H54 (cell line): ENCODE measurements at places on chromosomes 6 and 20.

DNA sequence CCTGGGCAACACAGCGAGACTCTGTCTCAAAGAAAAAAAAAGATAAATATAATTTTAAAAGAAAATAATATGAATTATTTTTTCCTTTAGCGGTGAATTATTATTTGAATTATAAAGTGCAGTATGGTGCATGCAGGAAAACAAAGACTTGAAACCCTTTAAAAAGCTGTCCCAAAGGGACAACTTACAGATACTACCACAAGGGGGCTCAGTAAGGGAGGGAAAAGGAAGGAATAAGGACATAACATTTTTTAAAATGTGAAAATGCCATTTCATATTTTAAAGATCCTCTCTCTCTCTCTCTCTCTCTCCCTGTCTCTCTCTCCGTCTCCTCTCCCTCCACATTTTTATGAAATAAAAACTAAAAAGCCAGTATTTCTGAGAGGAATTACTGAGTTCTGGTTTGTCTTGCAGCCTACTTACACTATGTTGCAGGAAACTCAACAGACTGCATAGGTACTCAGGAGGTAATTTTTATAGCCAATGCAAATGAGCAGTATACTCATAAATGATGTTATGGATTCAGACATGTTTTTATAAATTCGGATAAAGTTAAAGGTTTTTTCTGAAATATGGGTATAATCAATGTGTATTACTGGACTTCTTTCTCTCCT is 455.0 kb upstream of the GJE1 start:
- DNase-seq, result no peak

- no peak for DNase-seq
Measured at GRCh38 chr20:59643615-59644061, 39.3 kb downstream of the PHACTR3 start.

DNA sequence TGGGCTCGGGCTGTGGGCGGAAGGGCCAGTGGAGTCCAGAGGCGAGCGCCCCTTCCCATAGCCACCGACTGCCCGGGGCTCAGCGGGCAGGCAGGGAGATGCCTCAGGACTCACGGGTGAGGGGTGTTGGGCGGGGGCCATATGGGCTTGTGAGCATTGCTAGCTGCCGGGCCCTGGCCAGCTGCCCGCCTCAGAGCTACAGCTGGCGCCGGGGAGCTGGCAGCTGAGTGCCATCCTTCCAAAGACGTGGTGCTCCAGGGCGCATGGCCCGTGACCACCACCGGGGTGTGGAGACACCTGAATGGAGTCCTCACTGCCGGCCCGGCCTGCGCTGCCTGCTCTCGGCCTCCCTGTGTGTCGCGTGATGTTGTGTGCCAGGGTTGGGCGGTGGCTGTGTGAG is 10.6 kb upstream of the RBBP8NL start:
- no peak for DNase-seq

DNA sequence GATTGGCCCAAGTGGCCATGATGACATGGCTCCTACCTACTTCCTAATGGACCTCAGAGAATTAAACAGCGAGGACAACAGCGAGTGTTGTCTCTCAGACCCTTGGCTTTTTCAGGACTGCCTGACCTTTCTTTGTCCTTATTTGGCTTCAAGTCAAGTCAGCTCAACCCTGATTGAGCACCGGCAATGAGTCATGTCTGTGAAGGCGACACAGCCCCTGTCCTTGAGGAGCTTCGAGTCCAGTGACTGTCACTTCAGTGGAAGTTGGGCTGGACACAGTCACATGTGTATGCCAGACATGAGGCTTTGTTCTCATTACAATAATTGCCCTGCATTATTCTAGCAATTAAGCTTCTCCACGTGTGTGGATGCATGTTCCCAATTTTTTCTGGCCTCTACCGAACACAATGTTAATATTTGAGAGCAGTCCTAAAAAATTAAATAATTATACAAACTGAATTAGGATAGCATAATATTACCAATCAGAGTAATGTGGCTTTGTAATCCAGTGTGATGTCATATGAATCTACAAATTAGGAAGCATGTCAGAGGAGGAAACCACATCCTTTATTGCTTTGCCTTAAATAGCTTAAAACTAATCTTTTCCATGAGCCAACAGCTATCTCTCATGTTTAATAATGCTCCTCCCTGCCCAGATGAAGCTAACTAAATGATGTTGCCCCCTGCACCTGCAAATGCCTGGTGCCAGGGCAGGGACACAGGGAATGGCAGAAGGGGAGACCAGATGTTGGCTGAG is 178.6 kb downstream of the CDH26 start:
- no peak for DNase-seq

GRCh38 chr6:107968081-107968480 is 10.1 kb upstream of the SEC63 start:
- DNase-seq, result no peak

- DNase-seq, result no peak
Measured at GRCh38 chr6:74113901-74114300, 417.9 kb downstream of the CD109 start.

DNA sequence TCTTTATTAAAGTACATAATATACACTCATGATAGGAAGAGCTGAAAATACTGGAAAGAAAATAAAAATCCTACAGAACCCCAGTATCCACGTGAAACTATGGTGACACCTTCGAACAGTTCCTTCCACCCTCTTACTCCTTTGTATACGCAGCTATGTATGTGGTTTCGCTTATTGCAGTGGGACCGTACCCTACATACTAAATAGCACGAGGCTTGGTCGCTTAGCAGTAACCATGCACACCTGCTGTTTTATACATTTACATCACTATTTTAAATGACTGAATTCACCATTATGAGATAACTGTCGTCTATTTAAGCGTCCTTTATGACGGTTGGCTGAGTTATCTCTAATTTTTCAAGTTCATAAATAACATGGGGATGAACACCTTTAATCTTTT is 400.1 kb downstream of the CDH4 start:
- DNase-seq, result no peak

DNA sequence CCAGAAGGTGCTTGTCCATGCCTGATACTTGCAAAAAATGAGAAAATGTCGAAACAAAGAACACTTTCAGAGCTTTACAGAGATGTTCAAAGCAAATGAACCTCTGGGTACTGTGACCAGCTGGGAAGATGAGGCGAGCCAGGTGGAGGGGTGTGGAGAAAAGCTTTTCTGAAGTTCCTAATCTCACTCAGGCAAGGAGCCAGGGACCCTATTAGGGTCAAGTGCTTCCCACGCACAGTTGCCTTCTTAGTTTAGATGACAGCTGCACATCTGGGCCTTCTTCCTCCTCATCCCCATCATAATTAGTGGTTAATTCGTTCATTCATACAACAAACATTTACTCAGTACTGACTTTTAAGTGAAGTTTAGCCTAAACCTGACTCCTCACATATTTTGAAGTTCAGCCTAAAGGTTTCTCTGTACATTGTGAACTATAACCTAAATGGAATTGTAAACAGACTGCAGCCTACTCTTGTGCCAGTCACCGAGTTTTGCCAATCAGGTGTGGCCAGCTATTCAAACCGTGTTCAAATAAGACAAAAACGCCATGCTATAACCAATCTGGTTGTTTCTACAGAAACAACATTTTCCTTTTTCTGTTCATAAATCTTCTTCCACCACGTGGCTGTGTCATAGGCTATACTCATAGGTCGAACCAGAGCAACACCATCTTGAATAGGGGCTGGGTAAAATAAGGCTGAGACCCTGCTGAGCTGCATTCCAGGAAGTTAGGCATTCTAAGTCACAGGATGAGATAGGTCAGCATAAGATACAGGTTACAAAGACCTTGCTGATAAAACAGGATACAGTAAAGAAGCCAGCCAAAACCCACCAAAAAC is 19.3 kb upstream of the AHCY start:
- no peak for DNase-seq

DNA sequence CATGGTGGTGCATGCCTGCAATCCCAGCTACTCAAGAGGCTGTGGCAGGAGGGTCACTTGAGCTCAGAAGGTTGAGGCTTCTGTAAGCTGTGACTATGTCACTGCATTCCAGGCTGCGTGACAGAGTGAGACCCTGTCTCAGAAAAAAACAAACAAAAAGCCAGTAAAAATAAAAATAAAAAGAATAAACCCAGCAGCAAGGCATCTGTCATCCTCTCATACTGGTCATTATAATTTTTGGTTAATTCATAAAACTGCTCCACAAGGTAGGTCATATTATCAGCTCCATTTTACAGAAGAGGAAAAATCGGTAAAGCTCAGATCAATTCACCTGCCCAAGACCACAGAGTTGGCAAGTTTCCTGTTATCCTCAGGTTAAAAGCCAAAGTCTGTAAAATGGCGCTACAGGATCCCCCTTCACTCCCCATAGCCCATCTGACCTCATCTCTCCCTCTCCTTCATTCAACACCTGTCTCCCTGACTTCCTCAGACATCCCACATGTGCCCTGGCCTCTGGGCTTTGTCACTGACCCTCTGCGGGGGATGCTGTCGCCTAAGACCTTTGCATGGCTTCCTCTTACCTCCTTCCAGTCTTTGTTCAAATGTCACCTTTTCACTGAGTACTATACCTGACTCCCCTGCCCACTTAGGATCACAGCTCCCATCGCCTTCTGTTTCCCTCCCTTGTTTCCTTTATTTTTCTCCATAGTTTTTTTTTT is 213.2 kb upstream of the ZNF217 start:
- no peak for DNase-seq

- no peak for DNase-seq
Measured at GRCh38 chr6:108728826-108729225, 119.4 kb upstream of the ARMC2 start.

DNA sequence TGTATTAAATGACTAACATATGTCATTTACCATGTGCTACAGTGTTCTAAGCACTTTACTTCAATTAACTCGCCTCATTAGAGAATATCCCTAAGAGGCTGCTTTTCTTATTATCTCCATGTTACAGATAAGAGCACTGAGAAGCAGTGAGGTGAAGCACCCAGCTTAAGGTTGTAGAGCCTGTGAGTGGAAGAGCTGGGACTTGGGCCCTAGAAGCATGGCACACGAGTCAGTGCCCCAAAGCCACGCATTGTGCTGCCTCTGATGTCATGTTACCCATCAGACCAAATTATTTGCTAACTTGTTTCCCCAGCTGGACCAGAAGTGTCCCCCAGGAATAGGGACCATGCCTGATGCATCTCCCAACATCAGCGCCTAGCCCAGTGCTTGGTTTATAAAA is 34.1 kb downstream of the POFUT1 start:
- no peak for DNase-seq

DNA sequence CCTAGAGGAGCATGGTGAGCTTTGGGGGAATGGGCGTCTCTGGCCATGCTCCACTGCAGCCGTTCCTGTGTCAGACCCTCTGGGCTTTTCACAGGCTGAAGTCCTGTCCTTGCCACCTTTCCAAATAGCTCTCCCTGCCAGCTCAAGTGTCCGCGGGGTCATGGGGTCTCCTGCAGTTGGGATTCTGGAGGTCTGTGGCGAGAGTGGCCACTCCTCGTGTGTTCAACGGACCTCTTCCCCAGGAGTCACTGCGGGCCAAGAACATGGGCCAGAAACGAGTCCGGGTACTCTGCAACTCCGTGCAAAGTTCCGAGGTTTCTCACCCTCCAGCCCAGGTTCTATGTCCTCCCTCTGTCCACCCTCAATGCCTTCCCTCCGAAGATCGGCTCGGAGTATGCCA is 4.7 kb downstream of the OR2B3 start:
- no peak for DNase-seq

GRCh38 chr6:108210556-108210955 is 44.7 kb downstream of the NR2E1 start:
- DNase-seq, result no peak

DNA sequence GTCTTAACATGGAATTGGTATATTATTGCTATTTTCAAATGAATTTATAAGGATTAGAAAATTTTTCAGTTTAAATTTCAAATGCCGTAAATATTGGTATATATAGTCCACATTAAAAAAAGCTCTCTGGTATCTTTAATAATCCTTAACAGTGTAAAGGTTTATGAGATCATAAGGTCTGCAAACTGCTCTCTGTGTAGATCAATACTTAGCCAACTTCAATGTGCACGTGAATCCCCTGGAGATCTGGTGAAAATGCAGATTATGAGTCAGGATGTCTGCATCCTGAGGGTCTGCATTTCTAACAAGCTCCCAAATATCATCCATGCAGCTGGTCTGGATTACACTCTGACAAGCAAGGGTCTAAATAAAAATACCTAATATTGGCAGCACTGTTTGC is 43.5 kb downstream of the LAMA4 start:
- no peak for DNase-seq

GRCh38 chr6:1688396-1688795 is 78.7 kb downstream of the FOXC1 start:
- no peak for DNase-seq

DNA sequence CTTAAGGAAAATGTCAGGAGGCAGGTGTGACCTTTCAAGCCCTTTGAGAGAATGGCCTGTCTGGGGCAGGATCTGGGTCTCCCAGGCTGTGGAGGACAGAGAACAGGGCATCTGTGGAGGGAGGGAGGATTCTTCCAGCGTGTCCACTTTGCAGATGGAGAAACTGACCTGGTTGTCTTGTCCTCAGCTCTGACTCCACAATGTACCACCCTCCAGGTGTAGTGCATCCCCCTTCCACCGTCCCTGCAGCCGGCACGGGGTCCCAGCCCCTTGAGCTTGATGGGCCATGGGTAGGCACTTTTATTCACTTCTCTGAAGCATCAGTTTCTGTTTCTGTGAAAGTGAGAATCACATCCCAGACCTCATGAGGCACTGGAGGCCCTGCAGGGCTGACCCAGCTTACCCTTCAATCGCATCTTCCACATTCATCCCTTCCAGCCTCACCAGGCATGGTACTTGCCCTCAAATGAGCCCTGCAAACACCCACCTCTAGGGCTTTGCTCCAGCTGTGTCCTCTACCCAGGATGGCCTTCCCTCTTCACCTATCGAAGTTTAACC is 4.6 kb upstream of the TGM2 start:
- no peak for DNase-seq

- no peak for DNase-seq
Measured at GRCh38 chr6:107713563-107713962, 110.5 kb downstream of the SCML4 start.

- DNase-seq, result no peak
Measured at GRCh38 chr20:19631410-19631809, 126.6 kb upstream of the RIN2 start.
